Activated CD4-positive, alpha-beta T cell treated with anti-CD3 and anti-CD28 coated beads for 24 hours (primary cell): ENCODE measurements at places on chromosomes 2 and 18.

- no peak for DNase-seq
Observed at GRCh38 chr18:40056079-40056692, 1898.8 kb upstream of the PIK3C3 start.

DNA sequence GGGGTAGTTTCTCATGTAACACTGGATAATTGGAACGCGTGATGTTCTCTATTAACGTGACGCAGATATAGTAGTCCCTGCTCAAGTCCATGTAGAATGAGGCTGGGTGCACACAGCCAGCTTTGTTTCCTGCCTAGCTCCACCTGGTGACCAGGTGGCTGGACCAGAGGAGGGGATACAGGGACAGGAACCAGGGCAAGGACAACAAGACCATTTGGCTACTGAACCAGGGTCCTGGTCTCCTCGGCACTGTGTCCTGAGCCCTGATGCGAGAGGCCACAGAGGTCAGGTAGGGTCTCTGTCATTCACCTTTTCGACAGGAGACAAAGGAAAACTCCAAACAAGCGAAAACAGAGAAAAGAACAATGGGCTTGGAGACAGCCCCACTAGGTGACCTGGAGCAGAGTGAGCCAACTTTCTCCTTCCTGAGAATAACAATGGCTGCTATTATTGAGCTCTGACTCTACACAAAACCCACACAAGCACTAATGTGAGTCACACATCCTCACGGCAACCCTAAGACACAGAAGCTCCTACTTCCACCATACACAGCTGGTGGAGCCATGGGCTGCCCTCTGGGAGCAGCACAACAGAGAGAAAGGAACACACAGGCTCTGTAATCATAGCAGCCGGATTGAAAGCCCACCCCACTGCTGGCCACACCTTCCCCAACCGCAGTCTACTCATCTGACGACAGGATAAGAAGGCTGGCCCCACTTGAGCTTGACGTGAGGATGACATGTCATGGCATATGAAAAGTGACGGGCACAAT lies 67.3 kb upstream of the TEX51 start:
- DNase-seq: no peak

DNA sequence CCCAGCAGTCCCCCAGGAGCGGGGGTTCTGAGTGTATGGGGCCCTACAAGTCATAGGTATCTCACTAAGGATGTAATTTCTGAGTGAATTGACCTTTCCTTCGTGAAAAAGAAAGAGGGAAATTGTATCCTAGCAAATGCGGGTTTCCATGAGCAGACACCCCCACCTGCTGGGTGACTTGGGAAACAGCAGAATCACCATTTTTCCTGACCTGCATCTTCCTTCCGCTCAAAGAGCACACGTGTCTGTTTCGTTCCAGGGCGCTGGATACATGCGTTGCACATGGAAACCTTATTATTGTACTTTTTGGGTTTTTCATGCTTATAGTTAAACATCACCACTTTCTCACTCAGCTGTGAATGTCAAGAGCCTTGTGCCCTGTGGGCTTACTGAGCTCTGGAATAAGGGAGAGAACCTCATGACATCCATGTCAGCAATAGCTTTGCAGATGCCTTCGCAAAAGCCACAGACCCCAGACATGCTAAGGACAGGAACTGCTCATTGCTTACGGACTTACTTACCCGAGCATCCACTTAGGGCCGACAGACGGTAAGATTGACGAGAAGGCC lies 132.8 kb downstream of the TPO start:
- DNase-seq: no peak

GRCh38 chr2:201929281-201930026 lies 104.2 kb upstream of the FZD7 start:
- DNase-seq: no peak

- DNase-seq: no peak
Observed at GRCh38 chr18:56202678-56203077, 435.7 kb downstream of the TXNL1 start.

DNA sequence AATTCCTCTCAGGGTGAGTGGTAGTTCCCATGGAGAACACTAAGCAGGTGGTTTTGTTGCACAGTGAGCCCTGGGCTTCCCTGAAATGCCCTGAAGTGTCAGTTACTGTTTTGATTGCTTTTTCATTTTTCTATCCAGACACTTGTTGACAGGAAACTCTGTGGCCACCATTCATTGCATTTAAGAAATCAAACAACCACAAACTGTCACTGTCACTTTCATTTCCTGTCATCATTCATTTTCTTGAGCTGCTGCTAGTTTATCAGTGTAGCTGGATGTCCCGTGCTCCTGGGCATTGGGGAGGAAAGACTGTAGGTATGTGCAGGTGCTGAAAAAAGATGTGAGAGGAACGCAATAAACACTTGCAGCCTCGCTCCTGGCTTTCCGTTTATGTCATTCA lies 891.6 kb upstream of the ZEB2 start:
- DNase-seq: no peak

DNA sequence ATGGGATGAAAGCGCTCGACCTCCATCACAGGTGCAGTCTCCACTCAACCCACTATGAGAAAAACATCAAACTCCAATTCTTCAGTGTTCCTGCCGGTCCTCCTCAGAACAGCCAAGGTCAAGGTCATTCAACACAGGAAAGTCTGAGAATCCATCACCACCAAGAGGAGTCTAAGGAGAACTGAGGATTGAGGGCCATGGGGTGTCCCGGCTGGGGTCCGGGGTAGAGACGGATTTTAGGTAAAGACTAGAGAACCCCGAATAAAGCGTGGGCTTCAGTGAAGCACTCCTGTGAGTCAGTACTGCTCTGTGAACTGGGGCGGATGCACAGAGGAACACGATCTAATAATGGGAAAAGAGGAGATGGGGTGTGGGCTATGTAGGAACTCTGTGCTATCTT lies 41.8 kb downstream of the PTGR3 start:
- DNase-seq: no peak

DNA sequence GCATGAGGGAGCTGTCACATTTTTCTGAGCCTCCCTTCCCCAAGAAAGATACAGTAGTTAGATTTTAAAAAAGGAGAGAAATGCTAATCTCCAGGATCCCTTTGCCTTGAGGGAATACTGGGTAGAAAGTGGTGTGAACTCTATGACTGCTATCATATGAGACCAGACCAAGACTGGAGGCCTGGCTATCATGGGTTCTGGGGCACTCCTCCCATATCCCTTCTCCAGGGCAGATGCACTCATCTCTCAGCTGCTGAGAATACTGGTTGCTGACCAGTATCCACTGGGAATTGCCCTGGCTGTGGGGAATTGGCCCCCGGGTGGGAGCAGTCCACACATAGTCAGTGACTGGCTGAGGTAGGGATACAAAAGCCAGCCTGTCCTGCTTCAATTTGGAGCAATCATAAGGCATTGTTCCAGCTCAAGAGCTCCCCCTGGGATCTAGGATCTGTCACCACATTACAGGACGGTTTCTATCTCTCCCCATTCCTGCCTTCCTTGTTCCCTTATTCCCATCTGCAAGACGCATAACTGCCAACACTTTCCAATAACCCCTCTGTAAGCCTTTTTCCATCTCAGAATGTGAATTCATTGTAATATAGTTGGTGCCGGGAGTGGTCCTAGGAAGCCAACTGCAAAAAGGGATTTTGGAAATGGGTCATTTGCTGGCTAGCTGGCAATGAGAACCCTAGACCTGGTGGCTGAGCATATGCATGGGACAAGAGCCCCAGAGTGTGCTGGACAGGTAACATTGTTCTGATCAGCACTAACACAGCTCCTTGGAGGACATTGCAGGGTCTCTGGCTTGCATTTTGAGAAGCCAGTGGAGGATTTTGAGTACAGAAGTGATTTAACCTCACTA lies 35.4 kb upstream of the REEP1 start:
- no peak for DNase-seq

DNA sequence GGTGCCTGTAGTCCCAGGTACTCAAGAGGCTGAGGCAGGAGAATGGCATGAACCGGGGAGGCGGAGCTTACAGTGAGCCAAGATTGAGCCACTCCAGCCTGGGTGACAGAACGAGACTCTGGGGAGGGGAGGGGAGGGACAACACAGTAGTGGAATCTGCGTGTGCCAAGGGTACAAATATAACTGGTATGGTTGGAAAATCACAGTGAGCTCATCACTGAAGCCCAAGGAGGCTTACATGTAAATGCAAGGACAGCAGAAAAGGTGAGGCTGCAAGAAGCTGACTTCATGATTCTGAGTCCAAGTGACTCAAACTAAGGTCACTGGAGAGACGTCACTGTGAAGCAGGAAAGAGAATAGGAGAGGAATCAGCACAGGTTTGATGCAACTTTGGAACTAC lies 9.2 kb downstream of the SEPTIN10 start:
- DNase-seq: no peak

- DNase-seq: no peak
Observed at GRCh38 chr2:232885264-232885961, 15.3 kb downstream of the SNORC start.

DNA sequence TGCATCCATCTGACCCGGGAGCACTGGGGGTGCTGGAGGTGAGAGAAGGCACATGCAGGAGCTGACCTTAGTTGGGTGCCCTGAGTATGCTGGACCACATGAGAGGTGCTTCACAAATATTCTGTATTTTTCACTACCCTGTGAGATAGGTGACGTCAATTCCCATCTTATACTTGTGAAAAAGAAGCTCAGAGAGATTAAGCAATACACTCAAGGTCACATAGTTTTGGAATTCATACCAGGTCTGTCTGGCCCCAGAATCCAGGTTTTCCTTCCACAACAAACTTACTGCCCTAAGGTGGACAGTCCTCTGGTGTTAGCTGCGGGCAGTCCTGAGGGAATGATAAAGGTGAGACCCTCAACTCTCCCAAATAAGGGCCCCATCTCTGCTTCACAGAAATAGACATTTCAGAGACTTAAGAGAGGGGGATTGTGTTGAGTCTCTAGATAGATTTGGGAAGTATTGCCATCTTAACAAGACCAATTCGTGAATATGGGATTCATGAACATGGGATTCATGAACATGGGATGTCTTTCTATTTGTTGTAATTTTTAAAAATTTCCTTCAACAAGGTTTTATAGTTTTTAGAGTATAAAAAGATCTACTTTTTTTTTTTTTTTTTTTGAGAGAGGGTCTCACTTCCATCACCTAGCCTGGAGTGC lies 64.0 kb upstream of the SMAD7 start:
- DNase-seq: no peak

GRCh38 chr18:79000997-79001396 lies 21.4 kb downstream of the SALL3 start:
- DNase-seq: no peak

DNA sequence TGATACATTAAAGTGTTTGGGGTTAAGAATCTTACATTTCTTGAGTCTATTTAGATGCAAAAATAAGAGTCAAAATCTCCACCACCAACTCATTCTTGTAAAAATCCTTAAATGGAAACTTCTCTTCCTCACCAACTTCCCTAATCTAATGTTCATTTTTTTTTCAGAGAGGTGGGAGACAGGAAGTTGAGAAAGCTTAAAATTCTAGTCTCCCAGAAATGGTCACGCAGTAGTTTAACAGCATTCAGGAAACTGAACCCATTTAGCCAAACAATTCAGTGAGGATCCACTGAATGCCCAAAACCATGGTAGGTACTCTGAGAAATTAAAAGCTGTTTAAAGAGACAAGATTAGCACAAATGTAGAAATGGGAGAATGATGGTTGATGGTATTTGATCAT lies 69.0 kb downstream of the TXNL1 start:
- no peak for DNase-seq

DNA sequence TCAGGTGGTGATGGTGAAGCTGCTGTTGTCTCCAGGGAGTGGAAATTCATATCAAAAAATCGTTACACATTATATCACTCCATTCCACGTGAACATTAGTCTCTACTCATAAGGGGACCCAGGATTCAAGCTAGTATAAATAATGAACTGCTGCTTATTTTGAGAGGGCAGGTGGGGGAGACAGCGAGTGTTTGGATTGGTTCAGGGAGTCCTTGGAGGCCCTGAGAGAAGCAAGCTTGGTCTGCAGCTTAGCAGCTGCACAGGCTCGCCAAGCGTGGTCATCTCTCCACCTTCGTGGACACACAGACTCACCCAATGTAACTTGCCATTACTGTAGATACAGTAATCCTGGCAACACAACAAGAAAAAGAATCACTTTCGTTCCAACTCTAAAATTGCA lies 177.6 kb downstream of the ZNF521 start:
- no peak for DNase-seq

- no peak for DNase-seq
Observed at GRCh38 chr2:233848276-233848675, 6.1 kb downstream of the HJURP start.

- DNase-seq: no peak
Observed at GRCh38 chr2:45943219-45944044, 292.0 kb downstream of the PRKCE start.

DNA sequence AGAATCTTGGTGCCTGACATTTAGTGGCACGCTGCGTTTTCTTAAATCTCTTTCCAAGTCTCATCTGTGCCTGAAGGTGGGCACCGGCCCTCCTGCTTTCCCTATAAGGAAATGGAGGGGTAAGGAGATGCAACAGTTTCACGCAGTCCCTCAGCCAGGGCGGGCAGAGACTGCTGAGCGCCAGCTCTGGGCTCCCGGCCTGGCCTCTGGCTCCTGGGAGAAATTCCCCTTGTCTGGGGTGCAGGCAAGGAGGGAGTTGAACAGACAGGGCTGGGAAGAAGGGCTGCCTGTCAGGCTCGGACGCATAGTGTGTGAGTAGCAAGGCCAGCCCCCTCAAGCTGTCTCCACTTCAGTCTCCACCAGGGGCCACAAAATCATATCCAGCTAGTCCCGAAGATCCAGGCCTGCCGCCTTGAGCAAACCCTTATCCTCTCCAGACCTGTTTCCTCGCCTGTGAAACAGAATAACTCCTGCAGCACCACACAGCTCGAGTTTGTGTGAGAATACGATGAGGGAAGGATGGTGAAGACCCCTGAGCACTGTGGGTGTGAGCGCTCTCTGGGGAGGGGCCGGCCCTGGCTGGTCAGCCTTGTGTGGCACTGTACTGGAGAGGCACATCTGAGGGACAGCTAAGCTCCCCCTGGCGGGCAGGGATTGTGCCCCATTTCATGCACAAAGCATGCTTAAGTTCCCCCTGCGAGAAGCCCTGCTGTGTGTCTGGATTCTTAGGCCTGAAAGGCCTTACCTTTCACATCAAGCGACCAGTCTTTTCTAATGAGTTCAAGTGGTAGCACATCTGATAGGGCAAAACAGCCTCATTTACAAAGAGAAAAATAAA lies 33.8 kb downstream of the SDC1 start:
- DNase-seq: no peak

- DNase-seq: no peak
Observed at GRCh38 chr2:66724241-66724640, 289.3 kb downstream of the MEIS1 start.

- DNase-seq: no peak
Observed at GRCh38 chr2:173823543-173823939, 141.6 kb downstream of the SP3 start.
